CD4-positive, alpha-beta T cell treated with Interleukin-12 subunit alpha and Interleukin-12 subunit beta, for 1 hour (primary cell): ENCODE measurements at places on chromosomes 16 and 17.

- no peak for DNase-seq
These were observed 32.8 kb upstream of the RASD1 start for GRCh38 chr17:17528696-17529652.

DNA sequence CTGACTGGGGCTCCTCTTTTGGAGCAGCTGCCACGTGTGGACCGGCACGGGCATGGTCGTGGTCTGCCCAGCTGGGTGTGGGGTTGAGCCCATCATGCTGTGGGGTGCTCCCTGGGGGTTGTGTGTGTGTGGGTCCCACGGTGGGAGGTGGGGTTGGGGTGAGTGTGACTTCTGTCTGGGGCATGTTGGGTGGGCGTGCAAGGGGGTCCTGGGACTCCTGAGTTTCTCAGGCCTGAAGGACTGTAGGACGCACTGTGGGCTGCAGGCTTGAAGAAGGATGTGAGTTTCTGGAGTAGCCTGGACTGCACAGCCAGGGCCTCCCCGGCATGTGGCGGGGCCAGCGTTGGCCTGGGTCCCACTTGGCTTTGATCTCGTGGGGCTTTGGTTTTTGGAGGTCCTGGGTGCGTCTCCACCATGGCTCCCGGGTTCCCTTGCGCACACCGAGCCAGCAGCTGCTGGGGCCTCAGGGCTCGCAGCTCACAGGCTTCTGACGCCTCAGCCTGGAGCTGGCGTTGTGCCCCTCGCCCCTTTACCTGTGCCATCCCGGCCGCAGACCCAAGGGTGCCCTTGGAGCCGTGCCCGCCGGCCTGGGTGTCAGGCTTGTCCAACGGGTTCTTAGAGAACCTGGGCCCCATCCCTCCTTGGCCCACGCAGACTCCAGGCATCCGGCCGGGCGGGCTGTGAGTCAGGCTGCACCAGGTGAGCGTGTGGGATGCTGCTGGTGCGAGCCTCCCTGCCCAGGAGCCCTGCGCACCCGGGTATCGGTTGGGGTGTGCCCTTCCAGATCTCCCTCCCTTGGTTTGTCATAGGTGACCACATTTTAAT lies 34.4 kb upstream of the ZNF750 start:
- no peak for DNase-seq

DNA sequence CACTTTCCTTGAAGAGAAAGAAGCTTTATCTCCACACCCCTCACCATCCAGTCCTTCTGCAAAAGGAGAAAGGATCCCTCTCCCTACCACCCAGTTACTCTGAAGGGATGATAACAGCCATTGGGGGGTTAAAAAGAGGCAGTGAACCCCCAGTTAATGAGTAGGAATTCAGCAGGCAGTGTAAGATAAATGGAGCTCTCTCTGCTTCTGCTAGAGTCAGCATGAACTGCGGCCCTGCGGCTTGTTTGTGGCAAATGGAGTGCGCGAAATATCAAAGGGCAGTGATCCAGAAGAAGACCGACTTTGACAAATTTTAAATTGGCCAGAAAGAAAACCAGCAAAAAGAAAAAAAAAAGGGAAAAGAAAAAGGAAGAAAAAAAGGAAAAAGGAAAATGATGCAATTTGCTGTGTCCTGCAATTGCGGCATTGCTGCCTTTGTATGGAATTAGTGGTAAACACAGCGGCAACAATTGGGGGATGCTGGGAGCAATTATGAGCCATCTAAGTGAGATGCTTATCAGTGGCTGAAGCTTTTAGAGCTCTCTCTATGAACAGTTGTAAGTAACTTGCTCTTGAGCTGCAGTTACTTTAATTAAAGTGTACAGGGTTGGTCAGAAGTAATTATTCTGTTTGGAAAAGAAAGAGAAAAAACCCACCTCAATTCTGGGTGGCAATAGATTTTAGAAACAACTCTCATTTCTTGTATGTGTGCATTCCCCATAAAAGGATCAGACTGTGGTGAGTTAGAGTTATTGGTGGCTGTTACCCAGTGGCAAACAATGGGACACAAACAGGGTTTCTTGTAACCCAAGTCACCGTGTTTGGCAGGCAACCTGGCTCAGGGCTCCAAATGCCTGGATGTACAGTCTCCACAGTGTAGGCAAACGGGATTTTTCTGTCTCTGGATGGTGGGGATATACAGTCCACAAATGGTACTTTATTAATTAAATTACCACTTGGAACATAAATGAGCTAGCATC lies 161.3 kb downstream of the AATF start:
- DNase-seq: no peak

GRCh38 chr17:46898364-46898763 lies 24.6 kb upstream of the GOSR2 start:
- DNase-seq: no peak

DNA sequence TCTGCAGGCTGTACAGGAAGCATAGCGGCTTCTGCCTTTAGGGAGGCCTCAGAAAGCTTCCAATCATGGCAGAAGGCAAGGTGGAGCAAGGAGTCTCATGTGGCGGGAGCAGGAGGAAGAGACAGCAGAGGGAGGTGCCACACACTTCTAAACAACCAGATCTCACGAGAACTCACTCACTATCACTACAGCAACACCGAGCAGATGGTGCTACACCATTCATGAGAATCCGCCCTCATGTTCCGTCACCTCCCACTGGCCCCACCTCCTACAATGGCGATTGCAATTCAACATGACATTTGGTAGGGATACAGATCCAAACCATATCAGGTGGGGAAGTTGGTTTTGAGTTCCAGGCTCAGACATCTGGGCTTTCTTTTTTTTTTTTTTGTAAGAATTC lies 31.9 kb upstream of the NUDT7 start:
- DNase-seq: no peak

DNA sequence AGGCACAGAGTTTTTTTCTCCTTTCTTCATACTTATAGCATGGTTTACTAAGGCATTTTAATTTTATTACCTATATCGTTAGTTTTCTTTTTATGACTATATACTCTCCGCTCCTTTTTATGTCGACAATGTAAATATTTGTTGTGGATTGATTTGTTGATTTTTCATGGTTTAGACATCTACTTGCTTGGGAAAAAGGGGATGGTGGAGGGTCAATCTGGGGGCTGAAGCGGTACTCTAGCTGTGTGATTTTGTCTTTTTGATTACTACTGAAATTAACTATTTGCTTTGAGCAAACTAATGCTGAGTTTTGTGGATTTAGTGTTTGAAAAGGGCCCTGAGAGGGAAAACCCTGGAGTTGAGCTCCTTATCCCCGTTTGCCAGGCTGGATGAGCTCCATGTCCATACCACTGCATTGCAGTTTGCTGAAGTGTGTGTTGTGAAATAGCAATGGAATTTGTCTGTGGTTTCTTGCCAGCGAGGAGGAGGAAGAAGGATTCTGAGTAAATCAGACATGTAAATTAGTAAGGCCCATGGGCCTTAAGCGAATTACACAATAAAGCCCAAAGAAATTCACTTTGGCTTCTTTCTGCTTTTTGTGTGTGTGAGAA lies 72.0 kb downstream of the FTO start:
- DNase-seq: no peak

- DNase-seq: no peak
These were observed 69.2 kb upstream of the KIFC3 start for GRCh38 chr16:57871456-57871855.

GRCh38 chr17:56785405-56785804 lies 48.3 kb downstream of the C17orf67 start:
- DNase-seq: no peak

DNA sequence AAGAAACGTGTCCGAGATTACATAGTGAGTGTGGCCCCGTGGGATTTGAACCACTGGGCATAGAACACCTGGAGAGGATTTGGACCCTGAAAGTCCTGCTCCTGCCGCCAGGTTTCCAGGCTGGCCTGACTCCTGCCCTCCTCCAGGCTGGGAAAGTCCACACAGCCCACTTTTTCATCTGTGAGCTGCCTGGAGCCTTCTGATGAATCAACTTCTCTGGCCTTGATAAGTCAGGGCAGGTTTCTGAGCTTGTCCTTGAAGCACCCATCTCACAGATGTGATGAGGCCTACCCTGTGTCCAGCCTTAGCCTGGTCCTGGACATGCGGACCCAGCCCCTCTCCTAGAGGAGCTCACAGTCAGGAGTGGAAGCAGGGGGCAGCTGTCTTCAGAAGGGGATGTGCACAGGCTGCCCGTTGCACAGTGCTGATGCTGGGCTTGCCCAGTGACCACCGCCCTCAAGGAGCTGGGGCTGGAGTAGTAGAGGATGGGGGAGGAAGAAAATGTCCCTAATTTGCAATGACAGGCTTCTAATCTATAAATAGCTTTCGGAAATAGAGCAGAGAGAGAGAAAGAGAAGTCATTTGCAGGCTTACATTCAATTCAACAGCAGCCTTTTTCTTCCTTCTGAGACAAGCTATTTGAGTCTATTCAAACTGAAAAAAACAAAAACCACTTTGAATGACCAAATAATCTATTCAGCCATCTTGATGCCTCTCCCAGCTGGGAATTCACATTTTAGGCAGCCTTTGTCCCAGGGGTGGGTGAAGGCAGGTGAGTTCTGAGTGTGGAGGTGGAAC lies 73.5 kb upstream of the DNAJA2 start:
- no peak for DNase-seq

- no peak for DNase-seq
These were observed 2.6 kb upstream of the ITGAD start for GRCh38 chr16:31390504-31391041.

GRCh38 chr17:7323731-7324437 lies 5.3 kb downstream of the NEURL4 start:
- DNase-seq: peak; percentile 73

GRCh38 chr17:31595076-31595475 lies 203.6 kb downstream of the RAB11FIP4 start:
- no peak for DNase-seq

GRCh38 chr17:2064980-2065785 lies 10.3 kb downstream of the HIC1 start:
- peak; percentile 51 for DNase-seq

- DNase-seq: no peak
These were observed 140.6 kb downstream of the CLEC16A start for GRCh38 chr16:11084876-11085485.

- DNase-seq: no peak
These were observed 26.3 kb upstream of the CDC42EP4 start for GRCh38 chr17:73338050-73338521.

GRCh38 chr17:65042946-65043345 lies 13.6 kb downstream of the GNA13 start:
- no peak for DNase-seq

DNA sequence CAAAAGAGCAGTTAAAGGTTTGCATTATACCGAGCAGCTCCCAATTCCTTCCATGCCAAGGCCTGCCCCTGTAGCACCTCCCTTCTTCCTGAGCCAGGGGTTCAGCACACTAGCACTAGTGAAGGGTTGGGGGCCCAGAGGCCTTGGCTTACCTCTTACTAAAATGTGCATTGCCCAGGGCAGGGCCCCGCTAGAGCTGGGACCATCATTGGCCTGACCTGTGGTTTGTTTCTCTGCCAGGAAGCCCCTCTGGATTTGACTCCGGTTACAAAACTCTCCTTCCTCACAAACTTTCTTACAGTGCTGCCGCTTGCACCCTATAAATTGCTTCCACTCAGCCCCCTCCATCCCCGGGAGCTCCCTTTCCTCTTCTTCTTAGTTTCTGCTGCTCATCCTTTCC lies 33.8 kb downstream of the MPRIP start:
- no peak for DNase-seq

- no peak for DNase-seq
These were observed 32.2 kb downstream of the ARHGAP44 start for GRCh38 chr17:12821376-12821940.

DNA sequence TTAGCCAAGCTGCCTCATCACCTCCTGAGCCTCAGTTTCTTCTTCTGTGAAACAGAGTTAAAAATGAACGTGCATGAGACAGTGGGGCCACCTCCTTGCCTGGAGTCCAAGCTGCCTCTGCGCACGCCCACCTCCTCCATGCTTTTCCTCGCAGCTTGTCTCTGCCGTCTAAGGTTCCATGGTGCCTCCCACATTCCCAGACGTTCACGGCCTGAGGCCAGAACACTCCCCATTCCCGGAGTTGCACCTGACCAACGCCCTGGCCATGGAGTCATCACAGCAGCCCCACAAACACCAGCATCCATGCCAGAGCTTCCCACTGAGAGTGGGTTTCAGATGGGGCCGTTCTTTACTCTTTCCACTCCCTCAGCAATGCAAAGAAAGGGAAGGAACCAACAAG lies 183.0 kb upstream of the FOXF1 start:
- no peak for DNase-seq

- DNase-seq: peak; percentile 68
These were observed 38.0 kb downstream of the AXIN2 start for GRCh38 chr17:65523411-65523810.

DNA sequence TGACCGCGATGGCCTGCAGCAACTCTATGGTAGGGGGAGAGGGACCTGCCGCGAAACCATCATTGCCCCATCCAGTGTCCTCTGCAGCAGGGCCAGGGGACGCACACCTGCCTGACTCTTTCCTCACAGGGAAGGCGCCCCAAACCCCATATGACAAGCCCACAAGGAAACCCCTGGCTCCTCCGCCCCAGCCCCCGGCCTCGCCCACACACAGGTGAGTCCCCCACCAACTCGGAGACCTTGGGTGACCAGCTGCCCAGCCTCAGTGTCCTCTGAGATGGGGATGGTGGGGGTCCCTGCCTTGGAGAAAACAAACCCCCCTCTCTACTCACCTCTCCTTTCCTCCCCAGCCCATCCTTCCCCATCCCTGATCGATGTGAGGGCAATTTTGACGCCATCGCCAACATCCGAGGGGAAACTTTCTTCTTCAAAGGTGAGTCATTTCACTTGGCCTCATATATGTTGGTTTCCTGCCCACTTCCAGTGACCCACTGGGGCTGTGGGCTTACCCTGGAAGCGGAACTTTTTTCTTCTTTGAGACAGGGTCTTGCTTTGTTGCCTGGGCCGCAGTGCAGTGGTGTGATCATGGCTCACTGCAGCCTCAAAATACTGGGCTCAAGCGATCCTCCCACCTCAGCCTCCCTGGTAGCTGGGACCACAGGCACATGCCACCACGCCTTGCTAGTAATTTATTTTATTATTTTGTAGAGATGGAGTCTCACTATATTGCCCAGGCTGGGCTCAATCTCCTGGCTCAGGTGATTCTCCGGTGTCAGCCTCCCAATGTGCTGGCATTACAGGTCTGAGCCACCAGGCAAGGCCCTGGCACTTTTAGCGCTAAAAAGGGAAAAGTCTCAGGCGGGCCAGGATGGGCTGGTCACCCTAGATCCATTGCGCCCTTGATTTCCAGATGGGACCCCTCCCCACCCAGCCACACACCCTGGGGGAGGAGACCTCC lies 8.0 kb upstream of the IL32 start:
- DNase-seq: no peak
